Hematopoietic multipotent progenitor cell treated with erythropoietin and hydrocortisone succinate and interleukin-3 and kit ligand, for 4 days (in vitro differentiated cells): ENCODE measurements at places on chromosomes 7 and 10.

- DNase-seq, result no peak
These were observed 113.0 kb downstream of the DOCK1 start for GRCh38 chr10:127018298-127018650.

DNA sequence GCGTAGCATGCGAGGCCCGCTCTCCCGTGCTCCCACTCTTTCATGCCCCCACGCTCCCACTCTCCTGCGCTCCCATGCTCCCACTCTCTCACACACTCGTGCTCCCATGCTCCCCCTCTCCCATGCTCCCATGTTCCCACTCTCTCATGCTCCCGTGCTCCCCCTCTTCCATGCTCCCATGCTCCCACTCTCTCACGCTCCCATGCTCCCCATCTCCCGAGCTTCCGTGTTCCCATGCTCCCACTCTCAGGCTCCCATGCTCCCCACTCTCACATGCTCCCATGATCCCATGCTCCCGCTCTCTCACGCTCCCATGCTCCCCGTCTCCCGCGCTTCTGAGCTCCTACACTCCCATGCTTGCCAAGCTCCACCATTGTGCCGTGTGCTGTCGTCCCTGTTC lies 84.4 kb upstream of the ANLN start:
- no peak for DNase-seq

GRCh38 chr10:34808801-34809745 lies 6.0 kb downstream of the PARD3 start:
- no peak for DNase-seq

DNA sequence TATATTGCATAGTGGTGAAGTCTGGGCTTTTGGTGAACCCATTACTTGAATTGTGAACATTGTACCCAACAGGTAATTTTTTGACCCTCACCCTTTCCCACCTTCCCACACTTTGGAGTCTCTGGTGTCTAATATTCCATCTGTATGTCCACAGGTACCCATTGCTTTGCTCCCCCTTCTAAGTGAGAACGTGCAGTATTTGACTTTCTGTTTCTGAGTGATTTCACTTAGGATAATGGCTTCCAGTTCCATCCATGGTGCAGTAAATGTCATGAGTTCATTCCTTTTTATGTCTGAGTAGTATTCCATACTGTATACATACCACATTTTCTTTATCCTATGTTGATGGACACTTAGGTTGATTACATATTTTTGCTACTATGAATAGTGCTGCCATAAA lies 91.5 kb upstream of the KIF5B start:
- DNase-seq, result no peak

DNA sequence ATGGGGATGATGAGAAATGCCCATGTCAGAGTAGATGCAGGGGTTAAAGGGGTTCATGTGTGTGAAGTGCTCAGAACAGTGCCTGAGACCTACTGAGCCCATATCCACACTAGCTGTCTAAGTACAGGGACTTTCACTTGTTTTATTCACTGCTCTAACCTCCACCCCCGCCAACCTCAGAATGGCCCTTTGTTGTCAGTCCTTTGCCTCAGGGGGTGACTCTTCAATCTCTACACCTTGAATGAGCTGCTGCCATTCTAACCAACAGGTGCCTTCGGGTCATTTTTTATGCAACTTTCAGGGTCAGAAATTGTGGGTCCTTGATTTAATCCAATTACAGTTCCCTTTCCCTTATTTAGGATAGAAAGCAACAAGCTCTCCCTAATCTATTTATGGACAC lies 26.2 kb downstream of the VSTM4 start:
- no peak for DNase-seq

DNA sequence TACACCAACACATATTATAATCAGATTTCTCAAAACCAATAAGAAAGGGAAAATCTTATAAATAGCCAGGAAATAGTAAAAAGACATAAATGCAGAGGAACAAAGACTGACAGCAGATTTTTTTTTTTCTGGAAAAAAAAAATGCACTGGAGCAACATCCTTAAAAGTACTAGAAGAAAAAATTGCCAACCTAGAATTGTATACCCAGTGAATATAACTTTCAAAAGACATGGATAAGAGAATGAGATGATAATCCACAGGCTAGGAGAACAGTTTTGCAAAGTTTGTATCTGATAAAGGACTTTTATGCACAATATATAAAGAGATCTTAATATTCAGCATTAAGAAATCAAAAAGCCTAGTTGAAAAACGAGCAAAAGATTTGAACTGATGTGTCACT lies 554.0 kb downstream of the AUTS2 start:
- no peak for DNase-seq

DNA sequence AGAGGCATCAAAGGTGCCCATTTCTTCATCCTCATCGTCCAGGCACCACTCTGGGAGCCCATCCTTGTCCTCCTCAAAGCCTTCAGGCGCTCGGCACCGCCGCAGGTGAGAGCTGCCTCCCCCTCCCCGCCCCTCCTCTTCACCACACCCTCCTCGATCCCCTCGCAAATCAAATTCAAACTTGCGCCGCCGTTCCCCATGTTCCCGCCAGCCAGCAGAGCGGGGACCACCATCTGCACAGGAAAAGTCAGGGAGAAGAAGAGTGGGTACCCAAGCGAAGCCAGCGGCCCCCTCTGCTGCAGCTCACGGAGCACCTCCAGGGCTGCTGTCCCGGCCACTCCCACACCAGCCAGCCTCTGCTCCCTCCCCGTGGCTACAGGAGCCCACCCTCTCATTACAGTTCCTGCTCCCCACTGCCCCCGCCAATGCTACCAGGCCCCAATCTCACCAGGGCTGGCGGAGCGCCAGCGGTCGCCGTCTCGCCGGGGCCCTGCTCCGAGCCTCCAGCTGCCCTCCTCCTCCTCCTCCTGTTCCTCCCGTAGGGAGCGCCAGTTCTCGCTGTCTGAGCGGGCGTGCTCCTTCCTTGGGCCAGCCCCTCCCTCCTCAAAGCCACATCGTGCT lies 7.7 kb downstream of the GIGYF1 start:
- DNase-seq, result no peak

GRCh38 chr7:139026551-139026950 lies 9.3 kb downstream of the ZC3HAV1L start:
- no peak for DNase-seq

GRCh38 chr10:127320176-127320575 lies 123.8 kb upstream of the INSYN2A start:
- no peak for DNase-seq

GRCh38 chr10:29481906-29482440 lies 152.8 kb downstream of the SVIL start:
- DNase-seq, result peak; percentile 34

DNA sequence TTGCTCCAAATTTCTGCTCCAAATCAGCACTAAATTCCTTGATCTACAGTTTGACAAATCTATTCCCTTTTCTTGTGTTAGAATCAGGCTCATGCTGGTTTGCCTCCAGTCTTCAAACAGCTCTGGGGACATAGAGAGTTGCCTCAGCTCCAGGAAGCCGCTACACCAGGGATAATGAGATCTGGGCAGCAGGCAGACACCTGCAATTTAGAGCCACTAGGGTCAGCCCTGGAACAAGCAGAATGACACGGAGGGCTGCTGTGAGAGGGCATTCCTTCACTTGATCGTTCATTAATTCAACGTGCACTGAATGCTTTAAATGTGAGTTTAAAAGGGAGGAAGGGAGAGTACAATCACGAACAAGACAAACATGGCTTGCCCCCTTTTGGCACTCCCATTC lies 3.7 kb upstream of the ELMO1 start:
- DNase-seq, result no peak

- no peak for DNase-seq
These were observed 110.3 kb upstream of the TNRC18 start for GRCh38 chr7:5533821-5534367.

GRCh38 chr7:2140216-2141020 lies 92.3 kb downstream of the MAD1L1 start:
- no peak for DNase-seq

- no peak for DNase-seq
These were observed 144.2 kb downstream of the ELFN1 start for GRCh38 chr7:1814089-1814811.

GRCh38 chr7:150860291-150860977 lies 8.1 kb downstream of the AOC1 start:
- no peak for DNase-seq

DNA sequence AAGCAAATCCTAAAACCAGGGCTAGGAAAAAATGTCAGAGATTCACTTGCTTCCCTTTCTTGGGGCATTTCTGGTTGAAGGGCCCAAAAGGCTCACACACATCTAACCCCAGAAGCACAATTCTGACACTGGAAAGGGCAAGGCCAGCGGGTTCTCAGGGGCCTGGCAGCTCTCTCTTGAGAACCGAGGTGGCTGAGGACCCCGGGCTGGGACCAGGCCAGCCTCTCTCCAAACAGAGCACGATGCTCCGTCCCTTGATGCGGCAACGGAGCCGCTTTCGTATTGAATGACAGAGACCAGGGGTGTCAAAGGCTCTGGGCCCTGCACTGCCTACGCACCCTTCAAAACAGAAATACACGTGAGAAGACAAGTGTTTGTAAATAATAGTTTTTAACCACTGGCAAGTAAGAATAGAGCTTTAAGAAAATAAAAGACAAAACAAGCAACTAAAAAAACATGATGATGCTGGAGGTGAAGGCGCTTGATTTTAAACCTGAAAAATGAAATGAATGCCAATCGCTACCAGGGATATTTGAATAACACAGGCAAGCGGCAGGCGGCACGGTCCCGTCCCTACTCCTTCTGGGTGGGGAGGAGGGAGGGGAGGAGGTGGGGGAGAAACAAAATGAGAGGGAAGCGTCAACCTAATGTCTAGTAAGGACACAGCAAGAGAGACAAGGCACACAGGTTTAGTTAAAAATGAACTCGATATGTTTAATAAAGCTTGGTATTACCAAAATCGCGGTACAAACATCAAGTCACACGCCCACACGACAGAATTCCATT lies 68.0 kb downstream of the SLC29A4 start:
- no peak for DNase-seq

GRCh38 chr7:34718867-34719266 lies 60.8 kb downstream of the NPSR1 start:
- peak; percentile 34 for DNase-seq

DNA sequence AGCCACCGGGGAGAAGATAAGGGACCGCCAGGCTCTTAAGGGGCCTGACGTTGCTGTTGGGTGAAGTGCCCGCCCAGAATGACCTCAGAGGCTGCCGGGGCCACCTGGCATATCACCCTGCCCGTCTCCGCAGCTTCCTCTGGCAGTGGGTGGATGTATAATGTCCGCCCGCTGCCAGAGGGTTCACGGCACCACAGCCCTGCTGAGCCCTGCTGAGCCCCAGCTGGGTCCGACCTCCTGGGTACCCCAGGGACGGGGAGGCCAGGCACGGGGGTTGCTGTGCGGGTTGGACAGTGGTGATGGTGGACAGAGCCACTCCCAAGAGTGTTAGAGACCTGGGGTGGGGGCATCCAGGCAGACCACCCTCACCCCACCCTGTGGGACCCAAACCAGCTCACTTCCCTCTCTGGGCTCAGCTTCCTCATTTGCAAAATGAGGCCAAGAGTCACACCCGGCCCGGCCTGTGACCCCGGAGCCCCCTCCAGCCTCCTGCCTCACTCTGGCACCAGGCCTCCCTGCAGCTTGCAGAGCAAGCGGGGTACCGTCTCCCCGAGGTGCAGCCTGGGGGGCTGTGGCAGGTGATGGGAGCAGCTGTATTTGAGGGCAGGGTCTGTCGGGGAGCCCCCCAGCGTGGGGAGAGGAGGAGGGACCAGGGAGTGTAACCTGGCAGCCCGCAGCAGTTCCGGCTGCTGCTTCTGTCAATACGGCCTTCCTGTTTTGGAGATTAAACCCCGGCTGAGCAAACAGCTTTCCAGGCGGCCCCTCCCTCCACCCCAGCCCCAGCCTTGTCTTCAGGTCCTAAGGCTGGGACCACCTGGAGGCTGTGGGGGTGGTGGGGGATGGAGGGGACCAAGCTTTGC lies 8.4 kb upstream of the LFNG start:
- peak; percentile 91 for DNase-seq

GRCh38 chr7:50660040-50660829 lies 95.0 kb upstream of the DDC start:
- peak; percentile 73 for DNase-seq

GRCh38 chr7:158572000-158572828 lies 15.4 kb downstream of the PTPRN2 start:
- peak; percentile 36 for DNase-seq

DNA sequence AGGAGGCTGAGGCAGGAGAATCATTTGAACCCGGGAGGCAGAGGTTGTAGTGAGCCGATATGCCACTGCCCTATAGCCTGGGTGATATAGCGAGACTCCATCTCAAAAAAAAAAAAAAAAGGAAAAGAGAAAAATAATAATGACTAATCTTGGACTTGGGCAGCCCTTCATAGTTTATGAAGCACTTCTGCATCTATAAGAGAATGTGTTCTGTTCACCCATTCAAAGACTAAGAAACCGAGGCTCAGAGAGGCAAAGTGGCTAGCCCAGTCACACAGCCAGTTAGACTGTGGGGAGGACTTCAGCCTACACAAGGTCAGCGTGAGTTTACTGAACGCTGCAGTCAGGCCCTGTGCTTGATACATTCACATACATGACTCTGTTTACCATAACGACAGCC lies 46.9 kb downstream of the UNC5B start:
- no peak for DNase-seq

DNA sequence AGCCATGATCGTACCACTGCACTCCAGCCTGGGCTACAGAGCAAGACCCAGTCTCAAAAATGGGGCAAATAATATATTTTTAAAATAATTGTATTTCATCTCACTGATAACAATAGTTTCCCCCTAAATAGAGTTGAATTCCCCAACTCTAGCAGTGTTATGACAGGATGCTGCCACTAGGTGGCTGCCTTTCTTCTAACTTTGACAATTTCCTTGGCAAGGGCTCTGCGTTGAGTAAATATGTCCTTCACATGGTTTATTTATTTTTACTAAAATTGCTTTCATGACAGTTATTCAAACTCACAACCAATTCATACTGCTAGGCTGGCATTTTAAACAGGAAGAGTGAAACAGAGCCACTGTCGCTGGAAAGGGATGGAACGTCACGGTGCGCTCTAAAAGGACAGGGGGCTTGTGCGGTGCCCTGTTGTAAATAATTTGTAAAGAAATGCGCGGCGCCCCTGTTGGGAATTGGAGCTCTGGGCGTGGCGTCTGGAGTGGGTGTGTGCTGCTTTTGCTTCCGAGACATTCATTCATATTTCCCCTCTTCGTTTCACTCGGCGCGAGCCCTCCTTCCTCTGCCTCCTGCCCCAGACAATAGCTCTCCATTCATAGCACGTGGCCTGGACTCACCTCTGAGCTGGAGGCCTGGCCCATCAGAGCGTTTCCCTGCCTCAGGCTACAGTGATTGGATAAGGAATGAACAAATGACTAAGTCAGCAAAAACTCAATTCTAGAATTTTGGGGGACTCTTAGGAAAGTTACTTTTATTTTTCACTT lies 20.5 kb upstream of the PITRM1 start:
- peak; percentile 75 for DNase-seq

DNA sequence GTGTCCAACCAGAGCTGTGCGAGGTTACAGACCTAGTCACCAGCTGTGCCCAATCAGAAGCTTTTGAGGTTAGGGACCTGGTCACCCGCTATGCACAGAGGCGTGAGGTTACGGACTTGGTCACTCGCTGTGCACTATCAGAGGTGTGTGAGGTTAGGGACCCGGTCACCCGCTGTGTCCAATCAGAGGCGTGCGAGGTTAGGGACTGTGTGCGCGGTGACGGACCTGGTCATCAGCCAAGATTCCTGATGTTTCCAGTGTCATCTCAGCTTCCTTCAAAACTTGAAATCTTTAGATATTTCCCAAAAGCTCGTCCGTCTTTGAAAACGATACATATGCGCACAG lies 182.1 kb downstream of the DIP2C start:
- no peak for DNase-seq
